ENCODE measurements at places on chromosomes 1 and 21.

DNA sequence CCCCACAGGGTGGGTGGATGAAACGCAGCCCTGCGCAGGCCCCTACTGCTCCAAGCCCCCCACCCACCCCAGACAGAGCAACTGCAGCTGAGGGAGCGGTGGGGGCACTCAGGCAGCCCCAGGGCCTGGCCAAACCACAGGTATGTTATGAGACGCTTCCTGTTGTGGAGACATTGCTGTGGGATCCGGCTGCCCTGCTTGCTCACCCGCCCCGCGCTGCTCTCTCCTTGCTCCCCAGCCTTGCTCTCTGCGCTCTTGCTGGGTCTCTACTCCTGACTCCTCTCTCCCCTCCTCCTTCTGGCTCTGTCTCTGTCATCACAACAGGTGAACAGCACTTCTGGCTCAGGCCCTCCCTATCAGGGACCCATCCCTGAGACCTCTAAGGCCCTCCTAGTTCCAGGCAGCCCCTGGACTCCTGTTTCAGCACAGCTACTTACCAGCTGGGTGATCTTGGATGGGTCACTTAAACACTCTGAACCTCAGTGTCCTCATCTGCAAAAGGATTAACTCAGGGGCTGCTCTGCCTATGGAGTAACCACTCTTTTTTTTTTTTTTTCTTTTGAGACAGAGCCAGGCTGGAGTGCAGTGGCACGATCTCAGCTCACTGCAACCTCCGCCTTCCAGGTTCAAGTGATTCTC lies 15.9 kb downstream of the COL8A2 start:
- no peak for DNase-seq

- no peak for DNase-seq
Measured at GRCh38 chr1:59276439-59276851, 20.4 kb upstream of the FGGY start.

DNA sequence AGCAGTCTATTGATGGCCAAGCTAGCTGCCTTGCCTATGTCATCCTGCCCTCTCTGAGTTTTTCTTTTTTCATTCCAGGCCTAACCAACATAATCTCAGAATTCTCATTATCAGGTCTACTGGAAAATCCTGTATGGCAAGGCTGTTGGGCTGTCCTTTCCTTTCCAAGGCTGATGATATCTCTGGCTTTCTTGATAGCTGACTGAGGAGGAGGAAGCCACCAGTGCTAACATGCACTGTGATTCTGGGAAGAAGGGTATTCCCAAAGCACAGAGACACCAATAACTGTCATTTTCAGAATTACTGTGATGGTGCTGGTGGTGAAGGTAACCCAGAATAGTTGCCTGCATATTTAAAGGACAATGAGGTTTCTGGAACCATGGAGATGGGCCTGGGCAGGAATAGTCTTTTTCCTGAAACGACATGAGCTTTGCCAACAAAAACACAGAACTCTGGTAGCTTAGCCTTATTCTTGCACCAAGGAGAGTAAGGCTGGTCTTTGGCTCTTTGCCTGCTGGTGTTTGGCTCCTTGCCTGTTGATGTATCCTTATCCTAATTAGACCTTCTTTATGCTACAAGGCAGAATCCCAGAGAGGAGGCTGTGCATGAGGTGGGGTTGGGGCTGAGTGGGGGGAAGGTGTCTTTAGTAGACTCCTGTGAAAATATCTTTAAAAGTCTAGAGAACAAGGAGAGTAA lies 157.4 kb downstream of the TNFSF18 start:
- DNase-seq, result no peak

DNA sequence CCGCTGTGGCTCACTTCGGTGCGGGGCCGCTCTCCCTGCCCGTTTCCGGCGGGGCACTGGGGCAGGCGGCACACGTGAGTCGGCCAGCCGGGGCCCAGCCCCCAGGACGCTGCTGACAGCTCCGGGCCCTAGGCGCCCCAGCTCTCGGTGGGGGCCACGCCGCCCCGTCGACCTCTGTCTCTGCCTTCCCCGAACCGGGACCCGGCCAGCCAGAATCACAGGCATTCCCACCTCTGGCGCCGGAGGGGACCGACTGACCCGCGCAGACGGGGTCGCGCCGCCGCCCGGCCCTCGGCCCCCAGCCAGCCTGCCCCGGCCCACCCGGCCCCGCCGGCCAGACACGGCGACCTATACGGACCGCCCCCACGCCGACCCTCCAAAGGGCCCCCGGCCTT lies 755 bp downstream of the SCMH1 start:
- no peak for DNase-seq

DNA sequence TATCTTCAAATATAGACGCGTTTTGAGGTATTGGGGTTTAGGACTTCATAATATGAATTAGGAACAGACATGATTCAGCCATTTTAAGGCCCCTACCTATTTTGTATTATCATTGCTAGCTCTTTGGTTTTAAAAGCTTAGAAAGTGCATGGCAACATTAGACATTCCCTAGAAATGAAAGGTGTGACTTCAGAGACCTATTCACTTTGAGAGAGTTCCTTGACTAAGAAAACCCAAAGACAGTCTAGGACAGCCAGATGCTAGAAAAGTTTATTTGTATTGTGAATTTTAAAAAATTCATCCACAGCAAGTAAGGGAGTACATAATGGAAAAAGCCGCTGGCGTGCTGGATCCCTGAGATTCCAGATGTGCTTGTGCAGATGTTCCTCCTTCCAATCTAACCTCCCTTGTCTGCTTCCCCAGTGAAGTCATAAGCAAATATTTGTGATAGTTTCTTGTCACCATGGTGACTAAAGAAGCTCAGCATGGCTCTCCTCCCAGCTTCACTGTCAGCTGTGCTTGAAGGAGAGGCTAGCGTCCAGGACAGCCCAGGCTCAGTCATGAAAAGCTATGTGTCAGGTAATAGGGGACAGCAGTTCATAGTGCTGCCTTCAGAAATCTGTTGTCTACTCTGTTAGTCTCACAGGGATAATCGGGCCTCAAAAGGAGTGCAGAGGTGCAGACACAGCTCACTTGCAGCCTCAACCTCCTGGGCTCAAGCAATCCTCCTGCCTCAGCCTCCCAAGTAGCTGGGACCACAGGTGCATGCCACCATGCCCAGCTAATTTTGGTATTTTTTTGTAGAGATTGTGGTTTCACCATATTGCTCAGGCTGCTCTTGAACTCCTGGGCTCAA lies 34.8 kb downstream of the KPNA6 start:
- peak; percentile 74 for DNase-seq

DNA sequence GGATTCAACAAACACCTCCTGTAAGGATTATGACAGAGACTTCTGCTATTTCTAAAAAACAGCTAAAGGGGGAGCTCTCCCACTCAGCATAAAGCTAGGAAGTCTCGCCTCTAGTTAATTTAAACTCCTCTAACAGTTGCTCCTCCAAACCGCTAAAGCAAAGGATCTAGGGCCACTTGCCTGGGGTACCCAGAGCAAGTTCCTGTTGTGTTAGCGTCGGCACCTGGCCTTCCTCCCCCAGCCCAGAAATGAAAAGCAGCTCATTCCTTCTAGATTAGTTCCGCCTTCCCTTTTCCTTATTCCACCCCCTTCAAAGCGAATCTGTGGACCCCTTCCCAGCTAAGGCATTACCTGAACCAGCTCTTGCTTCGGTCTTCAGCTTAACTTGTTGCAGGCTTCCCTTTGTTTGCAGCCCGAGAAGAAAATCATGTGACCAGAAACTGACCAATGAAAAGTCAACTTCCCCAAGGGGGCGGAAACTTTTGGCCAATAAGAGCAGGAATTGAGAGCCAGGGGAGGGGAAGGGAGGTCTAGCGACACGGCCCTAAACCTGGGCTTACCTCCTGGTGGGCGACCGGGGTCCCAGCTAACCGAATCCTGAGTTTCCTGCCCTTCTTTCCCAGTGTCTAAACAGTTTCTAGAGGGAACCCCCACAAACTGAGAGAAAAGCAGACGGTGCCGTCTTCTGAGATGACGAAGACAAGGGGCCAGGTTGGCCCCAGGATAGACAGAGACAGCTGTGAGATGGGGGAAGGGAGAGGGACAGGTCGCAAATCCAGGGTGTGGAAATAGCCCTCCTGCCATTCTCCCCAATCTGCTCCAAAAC lies at the start of gene PBXIP1:
Gene PBXIP1 (minus strand): TSS at position 382 of the 826 bp plus-strand sequence. CDS start 2,378 bp downstream, outside the sequence.
- DNase-seq, result peak; percentile 83

DNA sequence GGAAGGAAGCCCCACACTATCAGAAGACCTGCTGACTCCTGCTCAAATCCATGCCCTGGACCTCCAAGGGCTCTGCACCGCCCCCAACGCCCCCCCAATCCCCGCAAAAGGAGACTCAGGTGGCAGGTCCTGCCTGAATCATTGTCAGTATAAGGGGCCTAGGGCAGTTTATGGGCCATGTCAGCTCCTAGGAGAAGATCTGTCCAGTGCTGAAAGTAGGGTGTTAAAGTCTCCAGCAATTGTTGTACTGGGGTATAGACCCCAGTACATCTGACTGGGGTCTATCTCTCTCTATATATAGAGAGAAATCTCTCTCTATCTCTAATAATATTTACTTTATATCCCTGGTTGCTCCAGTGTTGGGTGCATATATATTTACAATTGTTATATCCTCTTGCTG lies 12.1 kb upstream of the OLIG2 start:
- DNase-seq, result no peak

GRCh38 chr1:19435181-19435580 lies 50.2 kb downstream of the CAPZB start:
- DNase-seq, result no peak

GRCh38 chr1:234611225-234611846 lies 1.4 kb upstream of the IRF2BP2 start:
- DNase-seq, result no peak

DNA sequence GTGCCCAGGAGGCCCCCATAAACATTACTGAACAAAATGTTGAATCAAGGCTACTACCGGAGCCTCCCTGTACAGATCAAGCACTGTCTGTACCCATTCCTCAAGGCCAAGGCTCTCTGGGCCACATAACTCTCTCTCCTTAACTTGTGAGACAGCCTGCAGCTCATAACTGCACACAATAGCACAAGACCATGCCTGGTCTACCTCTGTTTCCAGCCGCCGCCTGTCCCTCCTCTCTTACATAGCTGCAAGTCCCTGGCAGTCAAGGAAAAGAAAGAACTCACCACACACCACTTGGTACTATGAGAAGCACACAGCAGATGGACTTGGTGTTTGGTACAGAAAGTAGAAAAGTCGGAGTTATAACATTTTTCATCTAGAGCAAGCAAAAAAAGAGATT lies 91.1 kb downstream of the SSBP3 start:
- DNase-seq, result no peak

- DNase-seq, result peak; percentile 72
Measured at GRCh38 chr21:17848228-17848627, 29.1 kb upstream of the C21orf91 start.

GRCh38 chr1:164736137-164736536 lies 177.2 kb downstream of the PBX1 start:
- DNase-seq, result no peak

DNA sequence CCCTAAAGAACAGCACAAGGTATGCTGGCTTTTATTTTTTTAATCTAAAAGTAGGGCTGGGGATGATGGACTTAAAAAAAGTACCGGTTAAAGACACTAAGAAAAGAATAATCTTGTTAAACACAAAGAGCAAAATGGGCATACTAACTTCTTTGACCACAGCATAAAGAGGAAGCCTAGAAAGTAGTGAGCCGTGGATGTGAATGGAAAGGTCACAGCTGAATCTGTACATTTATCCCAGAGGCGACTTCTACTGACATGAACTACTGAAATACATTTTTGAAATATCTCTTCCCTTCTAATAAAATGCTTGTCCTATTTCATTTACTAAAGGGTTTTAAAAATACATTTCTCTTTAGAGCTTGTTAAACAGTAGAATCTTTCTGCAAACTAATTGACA lies 140.7 kb downstream of the SLC45A1 start:
- DNase-seq, result no peak

GRCh38 chr1:172137703-172138454 lies 282.6 kb upstream of the C1orf105 start:
- DNase-seq, result no peak

DNA sequence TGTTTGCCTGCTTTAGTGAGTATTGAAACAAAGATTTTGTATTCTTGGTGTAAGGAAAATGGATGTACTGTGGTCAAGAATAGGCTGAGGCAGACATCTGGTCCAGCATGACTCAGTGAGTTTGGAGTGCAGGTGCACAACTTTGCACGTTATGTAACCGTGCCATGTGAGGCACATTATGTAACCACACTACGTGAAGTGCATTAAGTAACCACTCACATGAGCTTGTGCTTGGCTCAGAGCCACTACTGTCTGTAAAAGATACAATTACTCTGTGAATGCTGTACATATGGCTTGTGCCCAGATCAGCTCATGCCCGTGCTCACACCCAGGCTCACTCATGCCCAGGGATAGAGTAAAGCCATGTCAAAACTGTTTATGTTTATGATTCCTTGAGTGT lies 216.8 kb downstream of the CTH start:
- peak; percentile 5 for DNase-seq

- no peak for DNase-seq
Measured at GRCh38 chr1:193538003-193538354, 351.6 kb upstream of the B3GALT2 start.

- DNase-seq, result no peak
Measured at GRCh38 chr21:32481875-32482408, 69.4 kb downstream of the EVA1C start.

DNA sequence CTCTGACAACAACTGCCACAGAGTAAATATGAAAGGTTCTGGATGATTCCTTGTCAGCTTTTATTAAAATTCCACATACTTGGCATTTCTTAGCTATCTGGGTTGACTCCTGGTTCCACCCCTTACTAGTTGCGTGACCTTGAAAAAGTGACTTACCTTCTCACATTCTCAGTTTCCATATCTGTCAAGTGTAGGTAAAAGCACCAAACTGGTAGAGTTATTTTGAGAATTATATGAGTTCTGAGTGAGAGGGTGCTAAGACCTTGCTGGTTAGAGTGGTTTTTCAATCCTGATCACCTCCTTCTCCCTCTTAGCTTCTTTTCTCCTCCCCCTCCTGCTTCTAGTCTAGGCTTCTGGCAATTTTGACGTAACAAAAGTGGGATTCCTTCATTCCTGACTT lies 83.4 kb upstream of the ABCD3 start:
- no peak for DNase-seq

DNA sequence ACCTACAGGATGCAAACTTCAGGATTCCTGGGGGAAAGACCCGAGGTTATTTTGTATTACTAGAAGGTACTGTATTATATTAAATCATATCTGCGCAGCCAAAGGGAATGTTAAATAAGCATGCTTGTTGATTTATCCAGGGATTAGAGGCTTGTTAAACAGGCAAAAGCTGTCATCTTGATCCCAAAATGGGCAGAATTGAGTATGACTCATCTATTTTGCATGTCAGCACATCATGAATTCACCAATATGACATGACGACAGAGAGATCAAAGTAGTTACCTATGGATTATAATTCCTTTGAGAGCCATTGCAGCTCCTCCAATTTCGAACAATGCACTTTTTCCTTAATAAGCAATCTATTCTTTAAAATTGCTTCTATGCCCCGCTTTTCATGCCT lies 66.1 kb downstream of the TBX15 start:
- no peak for DNase-seq

- no peak for DNase-seq
Measured at GRCh38 chr1:5408401-5408800, 583.8 kb downstream of the NPHP4 start.
